ENCODE measurements at places on chromosomes 5 and 9.

GRCh38 chr9:17800418-17800817 lies 221.6 kb downstream of the SH3GL2 start:
- no peak for DNase-seq

GRCh38 chr9:15249981-15250380 lies 57.0 kb downstream of the TTC39B start:
- DNase-seq: no peak

GRCh38 chr5:10169359-10169758 lies 80.3 kb downstream of the ATPSCKMT start:
- DNase-seq: no peak

DNA sequence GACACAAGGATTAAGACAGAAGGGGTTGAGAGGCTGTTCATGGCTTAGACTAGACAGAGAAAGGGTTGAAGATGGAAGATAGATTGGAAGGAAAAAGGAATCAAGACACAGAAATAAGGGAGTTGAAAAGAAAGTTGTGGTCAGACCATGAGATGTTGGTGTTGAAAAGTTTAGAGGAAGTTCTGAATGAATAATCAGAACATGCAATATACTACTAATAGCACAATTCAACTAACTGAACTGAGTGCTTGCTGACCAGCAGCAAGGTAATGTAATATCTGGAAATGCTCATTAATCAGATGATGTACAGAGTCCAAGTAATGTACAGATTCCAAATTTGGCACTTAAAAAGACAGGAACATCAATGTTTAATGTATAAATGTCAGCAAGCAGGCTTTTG lies 10.6 kb upstream of the NNT start:
- DNase-seq: no peak

GRCh38 chr9:33787839-33788238 lies 7.5 kb upstream of the PRSS3 start:
- no peak for DNase-seq

GRCh38 chr5:117286813-117287212 lies 712.2 kb upstream of the SEMA6A start:
- DNase-seq: no peak

DNA sequence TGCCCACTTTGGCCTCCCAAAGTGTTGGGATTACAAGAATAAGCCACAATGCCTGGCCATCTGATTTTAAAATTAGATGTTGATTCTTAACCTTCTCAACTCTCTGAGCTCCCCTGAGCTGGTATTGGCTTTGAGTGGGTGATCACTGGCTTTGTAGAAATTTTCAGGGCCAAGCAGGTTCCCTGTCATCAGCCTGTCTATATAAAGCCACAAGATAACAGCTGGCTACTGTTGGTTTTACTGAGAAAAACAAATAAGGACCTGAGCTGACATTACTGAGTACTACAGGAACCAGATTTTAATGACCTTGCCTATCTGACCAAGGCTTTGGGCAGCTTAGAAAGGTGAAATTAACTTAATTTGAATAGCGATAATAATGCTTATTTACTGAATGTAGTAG lies 153.6 kb downstream of the MSX2 start:
- DNase-seq: no peak

DNA sequence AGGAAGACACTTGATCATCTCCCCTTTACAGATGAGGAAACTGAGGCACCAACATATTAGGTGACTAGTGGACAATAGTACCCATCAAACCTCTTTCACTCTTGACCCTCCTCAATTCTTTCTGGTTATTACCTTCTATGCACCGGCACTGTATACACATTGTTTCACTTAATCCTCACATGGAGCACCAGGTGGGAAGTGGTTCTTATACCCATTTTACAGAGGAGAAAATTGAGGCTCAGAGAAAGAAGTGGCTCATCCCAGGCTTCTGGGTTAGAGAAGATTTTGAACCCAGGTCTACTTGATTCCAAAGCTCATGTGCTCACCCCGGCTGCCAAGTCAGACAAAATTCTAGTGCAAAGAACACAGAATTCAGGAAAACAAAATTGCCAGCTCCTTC lies 17.4 kb upstream of the DENND1A start:
- no peak for DNase-seq

DNA sequence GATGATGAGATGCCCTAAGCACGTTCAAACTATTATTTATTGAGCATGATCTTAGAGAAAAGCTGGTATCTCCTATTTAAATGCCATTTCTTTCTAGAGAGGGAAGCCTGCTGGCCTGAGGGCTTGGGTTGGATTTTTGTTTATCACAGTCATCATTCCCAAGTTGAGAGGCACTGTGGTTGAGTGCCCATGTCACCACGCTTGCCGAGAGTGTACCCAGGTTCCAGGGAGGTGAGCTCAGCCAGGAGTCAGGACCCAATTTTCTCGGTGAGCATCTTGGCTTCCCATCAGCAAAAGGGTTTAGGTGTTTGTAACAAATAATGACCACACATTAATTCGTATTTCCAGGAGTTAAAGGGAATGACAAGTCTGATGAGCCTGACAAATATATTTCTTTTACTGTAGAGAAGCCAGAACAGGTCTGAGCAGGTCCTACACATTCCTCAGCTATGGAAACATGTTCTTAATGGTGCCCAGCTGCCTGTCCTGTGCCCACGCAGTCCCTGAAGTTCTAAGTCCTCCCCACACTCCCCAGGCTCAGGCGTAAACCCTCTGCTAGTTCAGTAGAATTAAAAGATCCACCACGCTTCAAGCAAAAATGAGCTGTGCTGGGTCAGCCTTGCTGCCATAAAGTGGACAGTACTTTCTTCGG lies 258.9 kb upstream of the IRX2 start:
- DNase-seq: no peak

DNA sequence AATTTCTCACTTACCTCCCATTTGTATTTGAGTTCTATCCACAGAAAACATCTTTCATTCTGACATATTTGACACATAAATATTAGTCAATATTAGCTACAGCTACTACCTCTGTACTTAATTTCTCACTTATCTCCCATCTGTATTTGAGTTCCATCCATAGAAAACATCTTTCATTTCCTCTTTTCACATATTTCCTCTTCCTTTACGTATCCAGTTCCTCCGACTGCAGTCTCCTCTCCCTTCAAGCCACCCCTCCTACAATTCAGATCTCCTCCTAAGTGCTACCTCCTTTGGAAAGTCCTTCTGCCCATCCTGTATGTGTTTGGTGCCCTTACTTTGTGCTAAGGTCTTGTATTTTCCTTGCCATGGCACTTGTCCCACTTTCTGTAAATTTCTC lies 1.6 kb downstream of the SREK1IP1 start:
- no peak for DNase-seq

GRCh38 chr5:153968761-153969562 lies 69.7 kb downstream of the FAM114A2 start:
- DNase-seq: no peak

GRCh38 chr5:77640589-77641396 lies 2.3 kb upstream of the OTP start:
- DNase-seq: no peak

GRCh38 chr5:92041206-92041605 lies 658.1 kb upstream of the ARRDC3 start:
- DNase-seq: no peak

DNA sequence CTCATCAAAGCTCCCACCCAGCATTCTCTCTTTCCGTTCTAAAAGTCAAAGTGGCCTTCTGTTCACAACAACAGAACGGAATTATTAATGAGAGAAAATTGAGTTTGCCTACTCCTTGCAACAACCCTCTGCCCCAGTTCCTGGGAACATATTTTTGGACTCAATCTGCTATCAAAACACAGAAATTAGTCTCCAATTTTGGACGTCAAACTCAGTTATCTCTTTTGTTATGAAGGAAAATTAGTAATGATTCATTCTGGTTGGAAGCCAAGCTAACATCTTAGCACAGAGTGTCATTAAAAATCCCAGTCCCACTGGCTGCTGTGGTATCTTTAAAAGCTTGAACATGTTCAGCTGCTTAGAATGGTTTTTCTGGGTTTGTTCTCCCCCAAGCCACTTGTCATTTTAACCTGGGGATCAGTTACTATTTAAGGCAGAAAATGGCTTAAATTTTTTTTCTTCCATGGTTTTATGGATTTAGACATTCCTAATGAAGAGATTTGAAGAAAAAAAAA lies 343.2 kb downstream of the TRIM32 start:
- DNase-seq: no peak

DNA sequence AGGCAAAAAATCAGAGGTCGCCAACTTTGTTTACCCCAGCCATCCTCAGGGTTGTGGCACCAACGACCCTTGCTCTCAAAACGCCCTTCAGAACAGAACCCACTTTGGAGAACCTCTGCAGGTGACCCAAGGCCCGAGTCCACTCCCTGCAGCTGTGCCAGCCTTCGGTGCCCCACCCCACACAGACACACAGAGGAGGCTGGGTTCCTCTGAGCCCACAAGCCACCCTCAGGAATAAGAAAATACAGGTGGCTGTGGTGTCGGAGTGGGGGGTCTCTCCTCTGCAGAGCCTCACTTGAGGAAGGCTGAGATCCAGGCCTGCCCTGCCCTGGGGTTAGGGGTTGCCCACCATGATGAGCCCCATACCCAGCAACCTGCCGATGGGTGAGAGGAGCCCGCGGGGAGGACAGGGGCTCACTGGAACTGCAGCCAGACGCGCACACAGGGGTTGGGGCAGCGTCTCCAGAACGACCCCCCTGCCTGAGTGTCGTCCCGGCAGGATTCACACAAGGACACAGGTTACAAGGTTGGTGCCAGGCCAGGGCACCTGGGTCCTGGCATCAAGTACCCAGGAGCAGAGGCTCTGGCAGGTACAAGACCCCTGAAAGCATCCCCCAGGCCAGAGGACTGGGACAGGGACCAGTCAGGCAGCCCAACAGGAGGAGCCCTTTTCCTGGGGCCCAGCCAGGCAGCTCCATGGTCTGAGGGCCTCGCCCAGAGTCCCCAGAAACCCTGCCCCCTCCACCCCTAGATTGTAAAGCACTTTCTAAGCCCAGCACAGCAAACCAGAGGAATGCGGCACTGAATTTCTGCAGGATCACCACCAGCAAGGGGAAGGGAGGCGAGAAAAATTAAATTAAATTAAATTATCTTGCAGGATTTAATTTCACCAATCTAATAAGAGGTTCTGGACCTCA lies 40.0 kb downstream of the NACC2 start:
- no peak for DNase-seq

- no peak for DNase-seq
Observed at GRCh38 chr9:105416840-105417239, 31.0 kb upstream of the FSD1L start.

- DNase-seq: no peak
Observed at GRCh38 chr9:127075624-127076372, 46.6 kb downstream of the ANGPTL2 start.

DNA sequence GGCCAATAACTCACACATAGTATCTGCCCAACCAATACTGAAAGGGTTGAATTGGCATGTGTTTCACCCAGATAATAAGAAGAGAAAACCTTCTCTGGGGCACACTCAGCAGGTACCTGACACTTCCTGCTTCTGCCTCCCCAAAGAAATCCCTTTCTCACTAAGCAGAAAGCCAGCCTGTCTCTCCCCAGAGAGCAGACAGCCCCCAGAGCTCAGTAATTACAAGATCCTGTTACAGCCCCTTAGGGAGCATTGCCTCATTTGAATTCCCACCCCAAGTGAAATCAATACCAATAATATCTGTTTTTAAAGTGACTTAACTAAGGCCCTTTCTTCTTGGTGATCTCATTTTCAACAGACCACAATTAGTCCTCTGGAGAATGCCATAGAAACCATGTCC lies 38.5 kb upstream of the FOXI1 start:
- no peak for DNase-seq

DNA sequence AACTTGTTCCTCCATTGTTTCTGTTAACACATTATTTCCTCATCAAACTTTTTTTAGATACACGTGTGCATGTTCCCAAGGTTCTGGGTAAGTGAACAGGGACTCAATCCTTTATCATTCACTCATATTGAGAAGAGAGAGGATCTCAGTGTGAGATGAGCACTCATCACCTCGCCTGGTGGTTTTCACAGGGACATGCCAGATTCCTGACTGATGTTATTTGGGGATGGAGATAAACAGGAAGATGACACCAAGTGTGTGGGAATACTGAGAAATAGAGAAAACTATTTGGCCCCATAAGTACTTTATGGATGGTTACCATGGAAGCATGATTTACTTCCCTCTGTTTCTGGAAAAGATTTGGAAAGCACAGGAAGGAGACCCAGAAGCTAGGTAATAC lies 533.3 kb upstream of the DMAC1 start:
- DNase-seq: no peak

- no peak for DNase-seq
Observed at GRCh38 chr9:114370251-114370967, 17.4 kb downstream of the AKNA start.

- DNase-seq: no peak
Observed at GRCh38 chr9:127118597-127119319, 3.7 kb downstream of the ANGPTL2 start.
